Neural progenitor cell (in vitro differentiated cells): ENCODE measurements at places on chromosomes 11 and 22.

DNA sequence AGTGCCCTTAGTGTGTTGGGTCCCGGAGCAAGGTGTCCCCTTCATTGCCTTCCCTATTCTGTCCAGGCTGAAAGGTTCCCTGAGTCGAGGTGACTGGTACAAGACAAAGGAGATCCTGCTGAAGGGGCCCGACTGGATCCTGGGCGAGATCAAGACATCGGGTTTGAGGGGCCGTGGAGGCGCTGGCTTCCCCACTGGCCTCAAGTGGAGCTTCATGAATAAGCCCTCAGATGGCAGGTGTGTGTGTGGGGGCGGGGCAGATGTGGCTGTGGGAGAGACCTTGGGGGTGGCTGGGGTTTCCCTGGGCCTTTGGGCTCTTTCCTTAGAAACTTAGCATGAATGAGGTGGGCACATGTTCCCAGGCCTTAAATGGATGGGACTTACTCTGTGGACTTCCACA lies 1.8 kb downstream of the NDUFV1 start:
- DNase-seq = no peak

DNA sequence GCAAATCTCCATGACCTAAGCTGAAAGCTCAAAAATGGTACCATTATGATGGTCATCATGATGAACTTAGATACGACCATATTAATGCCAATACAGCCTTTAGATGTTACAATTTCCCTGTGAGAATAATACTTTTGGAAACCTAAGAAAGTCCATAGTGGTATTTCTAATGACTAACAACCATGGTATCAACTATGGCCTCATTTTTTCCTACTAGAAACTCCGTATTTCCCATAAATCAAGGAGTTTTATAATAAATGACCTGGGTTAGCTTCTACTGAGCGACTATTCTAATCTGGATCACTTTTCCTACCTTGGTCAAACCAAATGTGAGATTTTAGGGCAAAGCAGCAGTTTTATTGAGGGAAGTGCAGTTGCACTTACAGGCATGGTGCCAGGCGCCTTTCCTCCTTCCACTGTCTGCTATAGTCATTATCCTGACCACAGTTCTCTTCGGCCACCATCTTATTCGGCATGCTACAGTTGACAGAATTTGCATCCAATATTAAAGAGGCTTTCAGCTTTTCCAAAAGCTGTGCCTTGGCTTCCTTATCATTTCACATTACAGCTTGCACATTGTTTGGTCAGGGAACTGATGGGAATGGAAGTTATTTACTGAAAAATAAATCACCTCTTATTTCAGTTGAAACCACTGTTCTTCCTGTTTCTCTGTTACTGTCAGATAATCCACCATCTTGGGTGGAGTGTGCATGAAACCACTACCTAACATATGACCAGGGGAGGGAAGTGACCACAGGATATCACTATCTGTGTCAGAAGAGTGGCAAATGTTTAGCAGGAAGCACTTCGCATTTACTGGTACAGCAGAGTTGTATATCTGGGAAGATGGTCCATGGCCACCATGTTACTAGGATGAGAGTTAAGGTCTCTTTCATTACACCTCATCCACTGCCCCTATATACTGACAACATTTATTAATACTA lies 74.5 kb upstream of the PICALM start:
- DNase-seq = no peak

- peak; percentile 76 for DNase-seq
Measured at GRCh38 chr11:102780491-102780918, at the start of gene MMP10. Gene MMP10, minus strand, starts transcription at chr11:102780628. Its CDS starts 37 bp downstream, at chr11:102780591.

DNA sequence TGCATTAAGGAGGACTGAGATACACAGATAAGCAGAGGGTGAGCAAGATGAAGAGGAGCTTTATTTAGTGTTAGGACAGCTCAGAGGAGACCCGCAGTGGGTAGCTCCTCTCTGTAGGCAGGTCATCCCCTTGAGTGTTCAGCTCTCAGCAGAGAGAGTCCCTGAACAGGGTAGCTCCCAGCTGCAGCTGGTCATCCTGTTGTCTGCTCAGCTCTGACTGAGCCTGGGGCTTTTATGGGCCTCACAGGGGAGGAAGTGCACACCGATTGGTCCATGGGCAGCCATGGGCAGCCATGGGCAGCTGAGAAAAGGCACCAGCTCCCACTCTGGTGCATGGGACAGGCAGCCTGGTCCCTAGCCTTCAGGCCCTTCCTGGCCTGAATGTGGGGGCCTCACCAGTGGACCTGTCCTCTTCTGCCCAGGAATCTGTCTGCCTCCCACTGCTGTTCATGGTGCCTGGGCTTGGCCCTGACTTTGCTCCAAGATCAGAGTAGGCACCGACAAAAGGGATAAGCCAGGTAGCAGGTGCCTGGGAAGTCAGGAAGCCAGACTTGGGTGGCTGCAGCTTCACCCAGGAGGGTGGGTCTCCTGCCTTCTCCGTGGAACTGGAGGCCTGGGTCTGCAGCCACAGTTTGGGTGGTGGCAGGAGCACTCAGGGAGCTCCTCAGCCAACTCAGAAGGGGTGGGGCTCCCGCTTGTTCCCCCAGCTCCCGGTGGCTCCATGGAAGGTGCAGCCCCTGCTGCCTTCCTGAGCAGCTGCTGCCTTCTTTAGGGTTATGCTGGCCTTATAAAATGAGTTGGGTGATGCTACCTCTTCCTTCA lies 54.7 kb downstream of the MYEOV start:
- DNase-seq = no peak

GRCh38 chr22:22178992-22179391 lies 65.6 kb upstream of the VPREB1 start:
- DNase-seq = no peak

GRCh38 chr22:43535741-43536140 lies 123.9 kb downstream of the MPPED1 start:
- DNase-seq = no peak

- no peak for DNase-seq
Measured at GRCh38 chr11:106990331-106990730, 27.9 kb downstream of the GUCY1A2 start.

DNA sequence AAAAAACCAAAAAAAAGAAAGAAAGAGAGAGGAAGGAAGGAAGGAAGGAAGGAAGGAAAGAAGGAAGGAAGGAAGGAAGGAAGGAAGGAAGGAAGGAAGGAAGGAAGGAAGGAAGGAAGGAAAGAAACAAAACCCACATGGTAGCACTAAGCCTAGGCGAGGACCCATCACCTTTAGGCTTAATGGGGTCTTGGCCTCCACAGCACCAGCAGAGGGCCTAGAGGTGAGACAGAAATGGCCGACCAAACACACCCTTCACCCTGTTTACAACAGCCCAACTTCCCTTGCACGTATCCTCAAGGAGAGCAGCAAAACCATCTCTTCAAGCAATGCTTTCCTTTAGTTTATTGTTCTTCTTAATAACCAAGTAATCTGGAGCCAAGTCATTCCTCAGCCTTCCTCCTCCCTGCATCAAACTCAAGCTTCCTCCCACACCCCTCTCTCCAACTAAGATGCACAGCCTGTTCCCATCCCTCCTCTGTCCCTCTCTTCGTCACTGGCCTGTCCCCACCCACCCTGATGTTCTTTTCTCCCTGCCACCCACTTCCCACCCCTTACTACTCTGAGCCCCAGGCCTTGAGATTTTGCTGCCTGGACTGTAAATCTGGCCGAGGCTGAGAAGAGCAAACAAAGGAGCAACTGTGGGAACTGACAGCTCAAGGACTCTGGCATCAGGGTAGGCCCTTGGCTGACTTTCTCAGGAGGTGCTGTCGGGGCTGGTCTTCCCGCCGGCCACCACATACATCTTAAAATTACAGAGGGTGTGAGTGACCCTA lies 26.0 kb downstream of the POU2AF1 start:
- DNase-seq = no peak

- no peak for DNase-seq
Measured at GRCh38 chr11:71145988-71146824, 106.2 kb downstream of the SHANK2 start.

- DNase-seq = no peak
Measured at GRCh38 chr11:108958368-108959104, 293.7 kb downstream of the DDX10 start.

GRCh38 chr11:75595429-75595828 lies 33.4 kb downstream of the SERPINH1 start:
- DNase-seq = no peak

DNA sequence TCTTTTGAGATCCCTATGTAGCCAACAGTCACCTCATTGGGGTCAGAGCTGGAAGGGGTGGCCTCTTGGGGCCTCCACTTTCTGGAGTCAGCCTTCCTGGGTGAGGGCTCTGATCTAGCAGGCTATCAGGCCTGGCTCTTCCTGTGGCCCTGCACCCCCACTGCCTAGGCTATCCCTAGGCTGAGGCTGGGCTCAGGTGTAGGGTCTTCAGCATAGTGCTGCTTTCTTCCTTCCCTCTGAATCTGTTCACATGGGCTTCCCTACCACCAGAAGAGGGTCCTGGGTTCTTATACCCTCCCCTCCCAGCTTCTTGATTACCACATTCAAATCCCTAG lies 456 bp upstream of the SPI1 start:
- no peak for DNase-seq

- DNase-seq = peak; percentile 12
Measured at GRCh38 chr11:118820412-118821357, 29.7 kb upstream of the DDX6 start.

GRCh38 chr11:67174311-67174710 lies 55.2 kb downstream of the KDM2A start:
- DNase-seq = no peak

- DNase-seq = no peak
Measured at GRCh38 chr11:117009905-117010605, 88.2 kb downstream of the SIK3 start.

DNA sequence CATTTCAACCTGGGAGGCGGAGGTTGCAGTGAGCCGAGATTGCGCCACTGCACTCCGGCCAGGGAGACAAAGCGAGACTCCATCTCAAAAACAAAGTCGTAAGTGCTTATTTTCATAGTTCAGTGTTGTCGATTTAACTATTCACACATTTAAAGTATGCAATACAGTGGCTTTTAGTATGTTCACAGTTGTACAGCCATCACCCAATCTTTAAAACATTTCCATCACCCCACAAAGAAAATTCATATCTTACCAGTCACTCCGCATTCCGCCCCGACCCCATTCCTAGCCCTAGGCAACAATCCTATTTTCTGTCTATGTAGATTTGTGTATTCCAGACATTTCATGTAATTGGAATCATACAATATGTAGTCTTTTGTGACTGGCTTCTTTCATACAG lies 11.9 kb downstream of the IPO7 start:
- no peak for DNase-seq

- DNase-seq = no peak
Measured at GRCh38 chr11:92475819-92476218, 251.2 kb downstream of the FAT3 start.

DNA sequence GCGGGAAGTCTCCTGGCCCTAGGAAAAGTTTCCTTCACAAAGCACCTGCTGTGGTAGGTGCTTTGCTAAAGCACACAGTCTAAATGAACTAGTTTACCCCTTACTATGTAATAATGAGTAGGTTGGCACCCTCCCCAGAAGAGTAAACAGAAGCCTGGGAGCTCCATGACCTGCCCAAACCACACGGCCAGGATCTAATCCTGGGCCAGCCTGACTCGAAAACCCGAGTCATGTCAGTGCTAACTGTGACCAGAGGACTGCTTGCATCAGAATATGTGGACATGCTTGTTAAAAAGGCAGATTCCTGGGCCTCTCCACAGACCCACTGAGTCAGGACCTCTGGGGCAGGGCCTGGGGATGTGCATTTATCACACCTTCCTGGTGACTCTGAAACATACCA lies 67.7 kb downstream of the PANX1 start:
- DNase-seq = no peak

- DNase-seq = no peak
Measured at GRCh38 chr11:66874232-66874631, 17.4 kb downstream of the LRFN4 start.

GRCh38 chr11:71117311-71117710 lies 135.1 kb downstream of the SHANK2 start:
- DNase-seq = no peak

GRCh38 chr11:48022445-48022844 lies 42.1 kb downstream of the PTPRJ start:
- DNase-seq = no peak

- DNase-seq = no peak
Measured at GRCh38 chr11:90237004-90237403, 14.2 kb upstream of the CHORDC1 start.

DNA sequence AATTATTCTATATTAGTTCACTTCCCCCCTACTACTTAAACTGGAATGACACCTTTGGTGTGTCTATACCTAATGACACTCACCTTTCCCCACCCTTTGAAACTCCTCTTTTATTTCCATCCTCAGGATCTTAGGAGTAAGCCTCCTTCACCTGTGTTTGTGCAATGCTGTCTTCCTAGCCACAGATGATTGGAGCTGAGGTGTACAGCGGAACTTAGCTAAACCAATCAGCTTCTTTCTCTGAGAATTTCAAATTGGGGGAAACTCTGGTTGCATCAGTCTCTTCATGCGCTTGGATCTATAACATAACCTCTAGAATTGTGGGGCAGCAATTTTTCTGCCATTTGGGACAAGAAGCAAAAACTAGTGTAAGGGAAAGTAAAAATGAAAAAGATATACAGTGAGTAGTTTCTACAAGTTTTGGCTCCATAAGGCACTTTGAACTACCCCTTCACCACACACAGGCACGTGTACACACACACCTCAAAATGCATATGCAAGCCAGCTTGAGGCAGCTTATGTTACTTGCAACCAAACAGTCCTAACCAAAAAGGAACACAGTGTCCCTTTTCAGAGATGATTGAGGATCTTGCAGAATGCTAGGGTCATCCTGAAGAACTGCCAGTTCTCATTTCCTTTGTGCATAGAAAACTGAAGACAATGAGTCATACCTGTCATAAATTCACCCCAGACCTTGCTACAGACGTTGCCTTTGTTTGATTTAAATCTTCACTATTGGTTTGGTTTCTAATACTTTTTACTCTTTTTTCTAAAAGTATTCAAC lies 36.0 kb upstream of the LDLRAD3 start:
- no peak for DNase-seq

DNA sequence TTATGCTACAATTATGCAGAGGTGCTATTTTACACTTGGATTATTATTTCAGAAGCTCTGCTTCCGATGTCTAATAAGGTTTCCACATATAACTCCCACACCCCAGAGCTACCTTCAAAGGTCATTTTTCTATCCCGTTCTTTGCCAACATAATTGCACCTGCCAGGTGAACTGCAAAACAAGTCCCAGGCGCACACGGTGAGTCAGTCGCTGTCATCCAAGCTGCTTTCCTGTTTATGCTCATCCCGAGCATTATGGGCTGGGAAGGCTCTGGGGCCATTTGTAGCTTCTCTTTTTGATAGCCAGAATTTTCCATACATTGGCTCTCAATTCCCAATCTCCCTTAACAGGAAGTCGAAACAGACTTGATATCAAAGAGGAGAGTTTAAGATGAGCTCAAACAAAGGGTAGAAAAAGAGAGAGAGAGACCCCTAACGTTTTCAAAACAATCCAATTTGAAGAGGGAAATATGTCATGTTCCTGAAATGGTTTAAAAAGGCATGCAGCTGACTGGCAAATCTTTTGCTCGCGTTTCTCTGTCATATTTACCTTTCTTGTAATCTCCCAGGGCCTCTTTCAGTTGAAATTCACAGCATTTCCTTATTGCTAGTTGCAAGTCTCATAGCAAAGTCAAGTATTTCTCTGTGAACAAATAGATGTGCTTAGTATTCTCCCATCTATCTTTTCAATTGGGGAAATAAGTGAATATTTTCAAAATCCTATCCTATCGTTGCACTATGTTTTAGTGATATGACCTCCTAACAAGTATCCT lies 815.9 kb downstream of the KCNA4 start:
- no peak for DNase-seq
